ENCODE measurements at places on chromosomes 12 and 14.

GRCh38 chr12:132327336-132328171 lies 1.8 kb downstream of the GALNT9 start:
- DNase-seq: no peak

DNA sequence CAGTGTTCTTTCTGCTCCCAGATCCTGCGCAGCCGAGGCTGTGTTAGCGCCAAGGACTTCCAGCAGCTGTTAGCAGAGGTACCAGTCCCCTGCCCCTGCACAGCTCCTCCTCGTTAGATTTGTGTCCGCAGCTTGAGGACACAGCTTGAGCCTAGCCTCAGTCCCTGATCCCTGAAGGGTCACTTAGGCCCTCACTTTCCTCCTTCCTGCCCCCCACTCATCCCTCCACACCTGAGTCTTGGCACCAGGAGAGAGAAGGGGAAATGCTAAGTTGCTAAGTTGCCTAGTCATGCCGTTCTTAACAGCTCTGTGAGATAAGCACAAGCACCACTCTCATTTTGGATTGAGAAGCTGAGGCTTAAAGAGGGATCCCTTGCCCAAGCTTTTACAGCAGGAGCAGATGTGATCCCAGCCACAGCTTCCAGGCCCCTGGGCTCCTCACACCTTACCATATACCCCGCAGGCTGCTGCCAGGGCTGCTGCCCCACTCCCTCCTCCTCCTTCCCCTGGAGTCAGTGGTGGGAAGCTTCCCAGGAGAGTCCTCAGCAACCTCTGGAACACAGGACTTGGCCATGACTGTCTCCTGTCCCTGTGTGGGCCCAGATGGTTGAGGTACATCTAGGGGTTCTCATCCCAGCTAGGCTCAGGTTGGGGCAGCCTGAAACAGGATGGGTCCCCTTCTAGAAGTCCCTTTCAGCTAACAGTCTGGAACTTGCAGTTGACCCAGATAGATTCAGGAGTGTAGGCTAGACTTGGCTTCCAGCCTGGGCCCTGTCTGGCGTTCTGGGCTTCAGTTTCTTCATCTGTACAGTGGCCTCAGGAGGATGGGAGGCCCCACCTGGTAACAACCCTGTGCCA lies 975 bp downstream of the OGFOD2 start:
- DNase-seq: no peak

- no peak for DNase-seq
Measured at GRCh38 chr14:102909462-102909861, 13.0 kb upstream of the AMN start.

GRCh38 chr12:42552822-42553221 lies 36.7 kb downstream of the PRICKLE1 start:
- DNase-seq: no peak

DNA sequence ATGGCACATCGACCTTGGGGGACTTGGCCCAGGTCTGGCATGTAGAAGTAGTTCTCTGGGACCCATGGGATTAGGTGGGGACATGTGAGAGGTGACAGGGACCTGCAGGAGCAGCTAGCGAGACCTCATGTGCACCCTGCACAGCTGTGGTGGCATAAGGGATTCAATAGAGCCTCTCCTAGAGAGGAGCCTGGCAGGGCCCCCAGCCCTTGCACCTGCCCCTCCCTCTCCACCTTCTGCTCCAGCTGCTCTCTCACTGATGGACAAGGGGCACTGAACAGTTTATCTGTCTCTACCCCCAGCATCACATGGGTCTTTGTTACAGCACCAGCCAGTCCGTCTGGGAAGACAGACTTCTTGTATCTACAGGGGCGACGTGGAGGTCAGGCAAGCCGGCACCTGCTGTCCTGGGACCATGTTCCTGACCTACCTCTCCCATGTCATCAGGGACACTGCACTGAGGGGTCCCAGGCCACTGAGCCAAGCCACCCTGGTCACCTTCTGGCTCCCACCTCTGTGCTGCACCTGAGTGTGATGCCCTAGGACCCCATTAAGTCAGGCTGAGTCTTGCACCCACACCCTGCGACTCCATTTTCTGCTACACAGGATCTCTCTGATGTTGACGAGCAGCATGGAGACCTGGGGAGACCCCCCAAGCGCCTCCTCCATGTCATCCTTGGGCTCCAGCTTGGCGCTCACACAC lies 32.6 kb downstream of the DDX11 start:
- no peak for DNase-seq

- no peak for DNase-seq
Measured at GRCh38 chr12:82619644-82620043, 67.1 kb upstream of the TMTC2 start.

GRCh38 chr12:74801625-74802024 lies 264.0 kb downstream of the ATXN7L3B start:
- no peak for DNase-seq

Measured in effector memory CD4-positive, alpha-beta T cell (primary cell).